ENCODE measurements at places on chromosomes 1 and 21. TPM values are rescaled to one million over a fixed set of nuclear protein-coding genes. Genes with fewer than 3 reads are reported as not detected.

The UBR4 gene
- 147 TPM for total RNA-seq

The ZNF593 gene
- total RNA-seq, result 44.6 TPM

The GPR153 gene
- 0.25 TPM for total RNA-seq

The ANGPTL3 gene
- not detected for total RNA-seq

The NR1I3 gene
- not detected for total RNA-seq

The HMCN1 gene
- total RNA-seq, result not detected

The PLD5 gene
- not detected for total RNA-seq

The PODN gene
- total RNA-seq, result not detected

GRCh38 chr1:41566969-41567368, 82.5 kb upstream of the EDN2 start:
- H3K27me3 ChIP-seq, result no peaks in the 10 kb centered on the region
- peaks cover 70% of the 10 kb centered on the region for H3K36me3 ChIP-seq
- no peak overlapping the region for H3K4me3 ChIP-seq
- H3K27ac ChIP-seq, result no peak overlapping the region

DNA sequence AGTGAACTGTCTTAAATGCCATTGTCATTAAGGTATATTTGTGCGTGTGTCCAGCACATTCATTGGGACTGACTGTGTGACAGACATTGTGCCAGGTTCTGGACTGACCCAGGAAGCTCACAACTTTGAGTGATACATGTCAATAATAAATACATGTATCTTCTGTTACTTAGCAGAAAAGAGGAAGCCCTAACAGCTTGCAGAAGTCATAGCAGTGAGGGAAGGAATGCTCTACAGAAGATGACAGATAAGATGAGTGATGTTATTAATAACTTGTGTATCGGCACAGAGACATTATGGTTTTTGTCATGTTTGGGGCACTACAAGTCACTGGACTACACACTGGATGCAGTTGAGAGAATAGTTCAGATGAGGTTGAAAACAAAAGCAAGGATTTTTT, 1.2 kb upstream of the SRSF11 start:
- no peak for DNase-seq
- H3K4me1 ChIP-seq, result peaks cover 32% of the 10 kb centered on the region
- peak overlapping the region; percentile 8 for H3K4me3 ChIP-seq
- H3K27ac ChIP-seq, result peak overlapping the region; percentile 70

GRCh38 chr21:44568667-44569556, 4.6 kb upstream of the KRTAP10-4 start:
- DNase-seq, result no peak
- H3K27ac ChIP-seq, result no peak overlapping the region
- H3K27me3 ChIP-seq, result no peaks in the 10 kb centered on the region
- H3K4me3 ChIP-seq, result no peak overlapping the region

- no peaks in the 10 kb centered on the region for H3K4me1 ChIP-seq
- peaks cover 18% of the 10 kb centered on the region for H3K27me3 ChIP-seq
- H3K36me3 ChIP-seq, result no peaks in the 10 kb centered on the region
- no peak for DNase-seq
- no peak overlapping the region for H3K27ac ChIP-seq
Observed at GRCh38 chr1:18409609-18410237, 71.0 kb upstream of the KLHDC7A start.

DNA sequence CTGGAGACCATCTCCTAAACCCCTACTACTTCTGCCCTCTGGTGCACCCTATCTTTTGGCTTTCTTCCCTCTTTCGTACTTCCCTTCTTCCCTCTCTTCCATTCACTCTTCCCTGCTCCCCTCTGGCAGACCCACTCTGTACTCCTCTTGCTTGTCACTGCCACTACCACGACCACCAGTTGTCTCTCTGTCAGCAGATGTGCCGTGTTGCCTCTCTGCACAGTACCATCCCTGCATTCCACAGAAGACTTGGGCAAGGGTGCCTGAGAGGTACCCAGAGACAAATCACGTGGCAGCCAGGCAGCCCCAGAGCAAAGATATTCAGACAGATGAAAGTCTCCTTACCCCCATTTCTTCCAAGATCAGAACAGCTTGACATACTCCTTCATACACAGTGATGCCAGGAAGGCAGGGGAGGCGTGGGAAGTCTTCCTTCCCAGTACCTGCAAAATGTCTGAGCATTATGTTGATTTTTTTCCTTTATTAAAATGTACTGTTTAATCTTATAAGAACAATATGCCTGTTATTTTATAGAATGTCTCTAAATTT, 15.0 kb downstream of the CAMSAP2 start:
- DNase-seq, result no peak
- no peak overlapping the region for H3K4me3 ChIP-seq
- H3K27ac ChIP-seq, result no peak overlapping the region
- H3K27me3 ChIP-seq, result no peaks in the 10 kb centered on the region
- peaks cover 9% of the 10 kb centered on the region for H3K4me1 ChIP-seq

- no peak overlapping the region for H3K27ac ChIP-seq
- H3K36me3 ChIP-seq, result peaks cover 27% of the 10 kb centered on the region
- H3K27me3 ChIP-seq, result no peaks in the 10 kb centered on the region
- no peak overlapping the region for H3K4me3 ChIP-seq
- DNase-seq, result no peak
- H3K4me1 ChIP-seq, result no peaks in the 10 kb centered on the region
Observed at GRCh38 chr1:147156642-147157041, 15.6 kb downstream of the PRKAB2 start.

DNA sequence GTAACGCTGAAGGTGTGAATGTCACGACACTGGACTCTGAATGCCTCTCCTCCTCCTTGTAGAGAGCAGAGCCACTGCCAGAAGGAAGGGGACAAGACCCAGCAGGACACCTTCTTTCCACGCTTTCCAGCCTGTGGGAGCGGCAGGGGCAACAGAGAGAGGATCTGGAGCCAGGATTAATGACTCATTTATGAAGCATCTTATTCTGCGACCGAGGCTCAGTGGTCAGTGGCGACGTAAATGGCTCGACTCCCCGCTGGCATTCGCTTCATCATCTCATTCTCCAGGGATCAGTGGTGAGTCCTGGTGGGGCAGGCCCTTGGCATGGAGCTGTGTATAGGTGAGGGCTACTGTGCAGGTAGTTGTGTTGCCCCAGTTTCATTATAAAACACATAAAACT, 4.6 kb downstream of the SLC37A1 start:
- H3K27me3 ChIP-seq, result no peaks in the 10 kb centered on the region
- peaks cover 37% of the 10 kb centered on the region for H3K36me3 ChIP-seq
- H3K4me1 ChIP-seq, result peaks cover 13% of the 10 kb centered on the region

- DNase-seq, result no peak
- peaks cover 9% of the 10 kb centered on the region for H3K27me3 ChIP-seq
- no peak overlapping the region for H3K27ac ChIP-seq
Observed at GRCh38 chr1:185804206-185804605, 70.0 kb downstream of the HMCN1 start.

DNA sequence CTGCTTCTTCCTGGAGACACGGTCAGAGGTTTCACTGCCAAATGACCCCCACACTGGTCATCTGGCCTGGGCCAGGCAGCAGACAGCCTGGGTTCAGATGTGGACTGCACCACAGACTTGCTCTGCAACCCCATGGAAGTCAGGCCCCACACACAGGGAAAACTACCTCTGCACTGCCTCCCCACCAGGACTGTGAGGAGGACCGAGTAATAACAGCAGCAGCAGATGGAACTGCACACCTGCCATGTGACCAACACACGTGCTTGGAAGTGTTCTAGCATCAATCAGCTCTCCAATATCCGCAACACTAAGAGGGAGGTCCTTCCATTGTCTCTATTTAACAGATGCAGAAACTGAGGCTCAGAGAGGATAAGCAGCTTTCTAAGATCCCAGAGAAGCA, 51.4 kb downstream of the SLC9A1 start:
- no peaks in the 10 kb centered on the region for H3K27me3 ChIP-seq
- peaks cover 3% of the 10 kb centered on the region for H3K36me3 ChIP-seq
- H3K4me1 ChIP-seq, result peaks cover 23% of the 10 kb centered on the region
- H3K4me3 ChIP-seq, result no peak overlapping the region
- no peak for DNase-seq

- H3K4me3 ChIP-seq, result no peak overlapping the region
- no peak for DNase-seq
- H3K27ac ChIP-seq, result no peak overlapping the region
- no peaks in the 10 kb centered on the region for H3K36me3 ChIP-seq
- H3K4me1 ChIP-seq, result no peaks in the 10 kb centered on the region
- peaks cover 18% of the 10 kb centered on the region for H3K27me3 ChIP-seq
Observed at GRCh38 chr1:10979483-10979920, 33.0 kb upstream of the TARDBP start.

DNA sequence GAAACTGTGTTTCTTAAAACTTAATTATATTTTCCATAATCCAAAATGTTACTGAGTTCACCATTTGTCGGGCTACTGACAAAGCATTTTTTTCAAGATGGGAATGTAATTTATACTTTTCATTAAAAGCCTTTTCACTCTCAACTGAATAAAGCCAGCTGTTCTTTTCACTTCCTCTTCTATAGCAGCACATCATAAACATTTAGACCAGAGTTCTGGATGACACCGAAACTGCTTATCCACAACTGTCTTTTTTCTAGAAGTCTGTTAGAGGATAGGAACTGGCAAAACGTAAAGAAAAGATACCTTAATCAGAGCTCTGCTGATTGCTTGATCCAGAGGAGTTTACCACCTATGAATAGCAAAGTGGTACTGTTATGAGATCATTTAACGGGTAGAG, 594.7 kb downstream of the ADGRL2 start:
- no peak overlapping the region for H3K4me3 ChIP-seq
- DNase-seq, result no peak
- H3K27ac ChIP-seq, result no peak overlapping the region
- H3K27me3 ChIP-seq, result peaks cover 2% of the 10 kb centered on the region
- no peaks in the 10 kb centered on the region for H3K36me3 ChIP-seq

GRCh38 chr1:176998183-176998795, 166.2 kb downstream of the ASTN1 start:
- no peaks in the 10 kb centered on the region for H3K4me1 ChIP-seq
- H3K27ac ChIP-seq, result no peak overlapping the region
- H3K36me3 ChIP-seq, result no peaks in the 10 kb centered on the region
- H3K27me3 ChIP-seq, result no peaks in the 10 kb centered on the region

GRCh38 chr1:99704356-99704816, 58.5 kb downstream of the PALMD start:
- peaks cover 3% of the 10 kb centered on the region for H3K27me3 ChIP-seq
- no peak overlapping the region for H3K27ac ChIP-seq
- no peaks in the 10 kb centered on the region for H3K36me3 ChIP-seq
- H3K4me1 ChIP-seq, result peaks cover 12% of the 10 kb centered on the region
- no peak for DNase-seq
- no peak overlapping the region for H3K4me3 ChIP-seq

GRCh38 chr1:210232511-210233215, at the start of gene SERTAD4:
TSS of gene SERTAD4 (plus strand) at chr1:210232796. CDS start at chr1:210237961, 5,165 bp downstream.
- no peak within 1 kb of the TSS for H3K27ac ChIP-seq
- H3K27me3 ChIP-seq, result peaks cover 49% of the 10 kb centered on the region

DNA sequence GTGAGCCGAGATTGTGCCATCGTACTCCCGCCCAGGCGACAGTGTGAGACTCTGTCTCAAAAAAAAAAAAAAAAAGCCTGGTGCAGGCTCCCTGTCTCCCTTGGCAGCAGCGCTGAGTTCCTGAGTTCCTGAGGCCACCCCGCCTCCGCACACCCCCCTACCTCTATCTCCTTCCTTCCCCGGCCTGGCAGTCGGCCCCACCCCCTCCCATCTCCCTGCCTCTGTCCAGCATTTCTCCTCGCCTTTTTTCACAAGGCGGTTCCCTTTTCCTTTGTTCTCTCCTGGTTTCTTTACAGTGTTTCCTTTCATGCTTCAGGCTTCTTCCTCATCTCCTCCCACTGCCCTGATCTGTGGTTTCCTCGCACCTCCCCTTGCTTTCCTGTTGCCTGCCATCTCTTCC, 2.7 kb downstream of the RORC start:
- H3K4me3 ChIP-seq, result peak overlapping the region; percentile 11
- H3K4me1 ChIP-seq, result peaks cover 77% of the 10 kb centered on the region
- peak overlapping the region; percentile 69 for H3K27ac ChIP-seq
- DNase-seq, result no peak
- no peaks in the 10 kb centered on the region for H3K36me3 ChIP-seq
- no peaks in the 10 kb centered on the region for H3K27me3 ChIP-seq

DNA sequence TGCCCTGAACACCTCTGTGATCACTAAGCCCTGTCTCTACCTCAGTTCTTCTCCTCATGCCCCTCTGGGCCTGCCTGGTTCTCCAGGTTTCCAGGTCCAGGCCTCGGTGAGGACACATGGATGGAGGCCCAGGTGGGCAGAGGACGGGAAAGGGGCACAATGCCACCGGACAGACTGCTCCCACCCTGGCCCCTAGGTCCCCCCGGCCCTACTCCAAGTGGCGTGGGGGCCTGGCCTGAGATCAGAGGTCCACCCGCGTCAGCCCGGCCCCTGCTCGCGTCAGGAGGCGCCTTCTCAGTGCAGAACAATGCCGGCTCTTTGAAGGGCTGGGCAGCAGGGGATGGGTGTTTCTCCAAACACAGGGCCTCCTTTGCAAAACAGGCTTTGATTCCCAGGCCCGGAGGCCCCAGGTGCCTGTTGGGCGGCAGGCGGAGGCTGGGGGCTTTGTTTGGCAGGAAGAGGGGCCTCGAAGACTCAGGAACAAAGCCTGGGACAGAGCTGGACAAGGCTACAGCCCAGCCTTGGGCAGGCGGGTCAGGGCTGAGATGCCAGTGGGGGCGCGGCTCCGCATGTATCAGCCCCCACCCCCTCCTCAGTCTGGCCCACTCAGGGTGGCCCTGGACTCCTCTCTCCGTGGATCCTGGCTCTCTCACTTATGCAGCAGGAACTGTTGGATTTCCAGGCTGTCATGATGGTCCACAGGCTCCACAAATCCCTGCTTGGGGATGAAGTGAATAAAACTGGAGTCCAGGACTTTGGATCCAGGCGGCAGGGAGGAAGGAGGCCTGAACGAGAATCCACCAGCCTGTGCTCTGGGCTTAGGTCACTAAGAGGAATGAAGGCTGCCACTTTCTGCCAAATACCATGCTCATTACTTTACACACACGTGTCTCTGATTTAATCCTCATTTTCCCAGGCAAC, 77.4 kb upstream of the SLC2A1 start:
- no peaks in the 10 kb centered on the region for H3K36me3 ChIP-seq
- H3K27ac ChIP-seq, result no peak overlapping the region
- H3K4me3 ChIP-seq, result no peak overlapping the region
- DNase-seq, result no peak
- no peaks in the 10 kb centered on the region for H3K27me3 ChIP-seq

- DNase-seq, result no peak
- no peaks in the 10 kb centered on the region for H3K36me3 ChIP-seq
- peaks cover 12% of the 10 kb centered on the region for H3K4me1 ChIP-seq
- no peak overlapping the region for H3K4me3 ChIP-seq
- H3K27me3 ChIP-seq, result no peaks in the 10 kb centered on the region
Observed at GRCh38 chr1:243487036-243487648, 231.3 kb downstream of the SDCCAG8 start.

GRCh38 chr1:21449906-21450305, 10.0 kb downstream of the NBPF3 start:
- H3K4me3 ChIP-seq, result no peak overlapping the region
- DNase-seq, result no peak
- H3K36me3 ChIP-seq, result peaks cover 11% of the 10 kb centered on the region
- peaks cover 18% of the 10 kb centered on the region for H3K4me1 ChIP-seq
- no peak overlapping the region for H3K27ac ChIP-seq

GRCh38 chr1:59680044-59680443, 134.7 kb upstream of the HOOK1 start:
- H3K4me1 ChIP-seq, result no peaks in the 10 kb centered on the region
- no peak for DNase-seq
- H3K36me3 ChIP-seq, result no peaks in the 10 kb centered on the region
- H3K27me3 ChIP-seq, result no peaks in the 10 kb centered on the region

All from activated CD4-positive, alpha-beta T cell treated with anti-CD3 and anti-CD28 coated beads for 36 hours (primary cell).